NCI-H1417 treated with DMSO at 0.1 percent for 48 hours (cell line): ENCODE measurements at places on chromosomes 16 and 17.

GRCh38 chr17:39194985-39195524 is 2.4 kb downstream of the CACNB1 start:
- DNase-seq = no peak

- DNase-seq = no peak
Observed at GRCh38 chr17:63275971-63276745, 169.9 kb downstream of the CYB561 start.

DNA sequence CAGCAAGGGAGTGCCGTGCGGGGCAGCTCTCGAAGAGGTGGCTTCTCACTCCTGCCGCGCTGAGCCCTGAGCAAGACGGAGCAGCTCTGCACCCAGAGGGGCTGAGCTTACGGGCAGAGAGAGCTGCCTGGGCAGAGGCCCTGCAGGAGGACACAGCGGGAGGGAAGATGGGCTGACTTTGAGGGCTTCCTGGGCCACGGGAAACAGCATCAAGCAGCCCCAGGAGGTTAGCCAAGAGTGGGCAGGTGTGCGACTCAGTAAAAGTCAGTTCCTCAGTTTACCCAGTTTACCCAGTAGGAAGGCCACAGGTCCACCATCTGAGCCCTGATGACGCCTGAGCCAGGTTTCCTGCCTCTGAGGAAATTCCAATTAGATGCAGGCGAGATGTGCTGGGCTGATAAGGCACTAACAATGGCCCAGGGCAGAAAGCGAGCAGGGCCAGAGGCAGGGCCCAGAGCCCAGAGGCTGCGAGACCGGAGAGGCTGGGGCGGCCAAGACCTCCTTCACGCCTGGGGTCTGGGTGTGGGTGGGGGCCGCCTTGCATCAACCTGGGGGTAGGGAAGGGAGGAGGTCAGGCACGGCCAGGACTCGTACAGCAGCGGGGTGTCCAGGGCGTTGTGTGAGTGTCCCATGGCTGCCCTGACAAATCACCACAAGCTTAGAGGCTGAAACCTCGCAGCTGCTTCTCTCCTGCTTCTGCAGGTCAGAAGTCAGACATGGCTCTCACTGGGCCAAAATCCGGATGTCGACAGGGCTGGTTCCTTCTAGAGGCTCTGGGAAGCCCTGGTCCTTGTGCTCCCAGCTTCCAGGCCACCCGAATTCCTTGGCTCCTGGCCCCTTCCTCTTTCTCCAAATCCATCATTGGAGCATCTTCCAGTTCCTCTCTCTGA is 32.0 kb upstream of the CIBAR2 start:
- DNase-seq = no peak

- DNase-seq = no peak
Observed at GRCh38 chr17:81049372-81049911, 14.5 kb downstream of the BAIAP2 start.

- no peak for DNase-seq
Observed at GRCh38 chr17:2386400-2387085, 14.3 kb downstream of the MNT start.

DNA sequence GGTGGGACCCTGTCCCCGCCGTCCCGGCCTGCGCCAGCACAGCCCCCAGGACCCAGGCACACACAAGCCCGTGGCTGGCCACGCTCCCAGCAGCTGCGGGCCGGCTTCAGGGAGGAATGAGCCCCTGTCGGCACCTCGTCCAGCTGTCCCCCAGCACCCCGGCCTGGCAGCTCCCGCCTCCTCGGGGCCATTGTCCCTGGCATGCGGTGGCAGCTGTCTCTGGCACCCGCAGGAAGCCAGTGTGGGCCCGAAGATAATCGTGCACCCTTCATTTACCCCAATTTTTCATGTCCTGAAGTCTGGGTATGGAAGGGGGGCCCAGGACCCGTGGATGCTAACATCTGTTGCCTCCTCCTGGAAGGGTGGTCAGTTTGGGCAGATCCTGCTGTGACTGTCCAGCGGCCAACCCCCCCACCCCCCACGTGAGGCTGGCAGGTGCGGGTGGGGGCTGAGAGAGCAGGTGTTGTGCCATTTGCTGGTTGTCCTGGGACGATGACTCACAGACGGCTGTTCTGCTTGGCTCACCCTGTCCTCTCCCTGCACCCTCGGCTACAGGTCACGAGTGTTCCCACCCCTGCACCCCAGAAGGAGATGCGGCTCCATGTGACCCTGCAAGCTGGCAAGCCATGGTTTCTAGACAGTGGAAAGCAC is 4.0 kb upstream of the LMF1 start:
- DNase-seq = no peak

DNA sequence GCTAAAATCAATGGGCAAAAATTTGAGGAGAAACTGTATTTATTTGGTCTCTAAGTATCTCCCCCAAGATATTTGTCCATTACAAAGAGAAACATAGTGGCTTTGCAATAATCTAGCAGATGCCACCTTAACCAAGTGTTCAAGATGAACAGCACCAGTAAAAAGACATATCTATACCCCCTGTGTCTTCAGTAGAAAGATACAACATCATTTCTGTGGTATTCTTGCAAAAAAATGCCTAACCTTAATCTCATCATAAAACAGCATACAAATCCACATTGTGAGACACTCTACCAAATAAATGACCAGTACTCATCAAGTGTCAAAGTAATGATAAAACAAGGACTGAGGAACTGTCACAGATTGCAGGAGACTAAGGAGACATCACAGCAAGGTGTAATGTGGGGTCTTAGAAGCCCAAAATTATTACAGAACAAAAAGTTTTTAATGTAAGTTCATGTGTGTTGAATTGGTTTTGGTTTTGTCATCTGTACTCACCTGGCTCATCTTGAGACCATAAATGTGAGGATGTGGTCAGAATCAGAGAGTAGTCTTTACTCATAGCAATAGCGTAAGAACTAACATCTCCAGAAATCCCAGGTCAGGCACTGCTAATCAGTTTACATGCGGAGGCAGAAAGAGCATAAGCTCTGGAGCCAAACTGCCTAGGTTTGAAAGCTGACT is 77.2 kb downstream of the AATF start:
- no peak for DNase-seq

DNA sequence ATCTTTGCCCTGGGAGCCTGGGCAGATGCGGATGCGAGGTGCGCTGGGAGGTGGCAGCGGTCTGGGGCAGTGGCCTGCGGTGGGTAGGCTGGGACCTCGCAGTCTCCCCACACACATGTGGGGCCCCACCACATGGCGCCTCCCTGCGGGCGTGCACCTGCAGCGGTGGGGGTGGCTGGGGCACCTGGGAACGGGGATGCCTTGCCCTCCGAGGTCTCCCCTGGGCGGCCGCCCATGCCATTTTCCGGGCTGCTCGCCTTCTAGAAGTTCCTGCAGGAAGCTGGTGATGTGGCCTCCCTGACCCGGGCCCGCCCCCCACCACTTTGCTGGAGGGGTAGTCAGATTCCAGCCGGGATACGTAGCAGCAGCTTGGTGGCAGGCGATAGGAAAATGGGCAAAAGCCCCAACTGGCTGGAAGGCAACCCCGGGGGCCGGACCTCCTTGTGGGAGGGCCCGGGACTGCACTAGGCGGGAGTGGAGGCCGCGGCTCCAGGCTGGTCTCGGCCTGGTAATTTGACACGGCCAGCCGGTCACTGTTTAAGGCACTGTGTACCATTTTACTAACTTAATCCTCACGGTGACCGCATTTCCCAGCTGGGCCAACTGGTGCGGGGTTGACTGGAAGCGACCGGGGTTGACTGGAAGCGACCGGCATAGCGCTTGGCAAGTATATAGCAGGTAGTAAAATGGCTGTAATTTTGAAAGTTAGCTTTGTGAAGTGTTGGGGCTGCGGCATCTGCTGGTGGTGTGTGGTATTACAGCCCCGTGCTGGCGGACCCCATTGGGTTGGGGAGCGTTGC is 38.5 kb downstream of the IGF2BP1 start:
- no peak for DNase-seq

- DNase-seq = no peak
Observed at GRCh38 chr16:85706449-85707034, 17.8 kb upstream of the GINS2 start.

GRCh38 chr17:72683506-72684404 is 408.7 kb downstream of the SLC39A11 start:
- DNase-seq = no peak

DNA sequence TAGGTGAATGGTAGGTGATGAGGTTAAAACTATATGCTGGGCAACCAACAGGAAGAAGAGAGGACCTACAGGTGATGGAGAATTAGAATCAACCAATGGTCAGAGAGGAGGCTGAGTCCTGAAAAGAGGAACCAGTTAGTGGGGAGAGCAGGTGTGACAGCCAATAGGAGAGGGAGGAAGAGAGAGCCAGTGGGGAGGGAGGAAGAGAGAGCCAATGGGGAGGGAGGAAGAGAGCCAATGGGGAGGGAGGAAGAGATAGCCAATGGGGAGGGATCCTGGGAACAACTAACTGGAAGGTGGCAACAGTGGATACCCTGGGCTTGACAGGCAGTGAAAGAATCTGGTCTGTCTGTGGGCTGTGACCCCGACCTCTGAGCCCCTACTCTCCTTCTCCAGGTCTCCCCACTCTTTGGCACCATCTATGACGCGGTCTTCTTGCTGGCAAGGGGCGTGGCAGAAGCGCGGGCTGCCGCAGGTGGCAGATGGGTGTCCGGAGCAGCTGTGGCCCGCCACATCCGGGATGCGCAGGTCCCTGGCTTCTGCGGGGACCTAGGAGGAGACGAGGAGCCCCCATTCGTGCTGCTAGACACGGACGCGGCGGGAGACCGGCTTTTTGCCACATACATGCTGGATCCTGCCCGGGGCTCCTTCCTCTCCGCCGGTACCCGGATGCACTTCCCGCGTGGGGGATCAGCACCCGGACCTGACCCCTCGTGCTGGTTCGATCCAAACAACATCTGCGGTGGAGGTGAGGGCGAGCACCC is 3.7 kb downstream of the GUCY2D start:
- DNase-seq = no peak

GRCh38 chr16:73915140-73915539 is 381.5 kb upstream of the PSMD7 start:
- no peak for DNase-seq

GRCh38 chr17:55278173-55278961 is 13.6 kb downstream of the HLF start:
- no peak for DNase-seq

- no peak for DNase-seq
Observed at GRCh38 chr16:79124016-79124756, 476.4 kb downstream of the MAF start.

DNA sequence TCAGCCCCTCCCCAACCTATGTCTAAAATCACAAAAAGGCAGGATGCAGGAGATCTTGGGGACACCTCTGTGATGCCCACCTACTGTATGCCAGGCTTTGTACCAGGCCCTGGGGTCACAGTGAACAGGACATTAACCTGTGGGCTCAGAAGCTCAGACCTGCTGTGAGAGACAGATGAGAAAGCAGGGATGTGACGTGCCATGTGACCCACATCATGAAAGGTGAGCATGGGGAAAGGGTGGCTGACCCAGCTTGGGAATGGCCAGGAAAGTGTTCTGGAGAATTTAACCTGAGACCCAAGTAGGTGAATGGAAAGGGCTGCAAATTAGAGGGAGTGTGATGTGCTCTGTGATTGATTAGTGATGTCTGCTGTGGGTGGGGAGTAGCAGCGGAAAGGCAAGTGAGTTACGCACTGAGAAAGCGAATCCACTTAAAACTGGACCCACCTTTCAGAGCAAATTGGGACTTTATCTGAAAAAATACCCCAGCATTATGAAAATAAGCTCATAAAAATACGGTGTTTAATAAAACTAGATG is 132.2 kb downstream of the IRF8 start:
- DNase-seq = no peak

- no peak for DNase-seq
Observed at GRCh38 chr17:51006601-51007000, 114.1 kb downstream of the SPAG9 start.

- DNase-seq = no peak
Observed at GRCh38 chr16:3492356-3492755, 2.9 kb downstream of the C16orf90 start.

DNA sequence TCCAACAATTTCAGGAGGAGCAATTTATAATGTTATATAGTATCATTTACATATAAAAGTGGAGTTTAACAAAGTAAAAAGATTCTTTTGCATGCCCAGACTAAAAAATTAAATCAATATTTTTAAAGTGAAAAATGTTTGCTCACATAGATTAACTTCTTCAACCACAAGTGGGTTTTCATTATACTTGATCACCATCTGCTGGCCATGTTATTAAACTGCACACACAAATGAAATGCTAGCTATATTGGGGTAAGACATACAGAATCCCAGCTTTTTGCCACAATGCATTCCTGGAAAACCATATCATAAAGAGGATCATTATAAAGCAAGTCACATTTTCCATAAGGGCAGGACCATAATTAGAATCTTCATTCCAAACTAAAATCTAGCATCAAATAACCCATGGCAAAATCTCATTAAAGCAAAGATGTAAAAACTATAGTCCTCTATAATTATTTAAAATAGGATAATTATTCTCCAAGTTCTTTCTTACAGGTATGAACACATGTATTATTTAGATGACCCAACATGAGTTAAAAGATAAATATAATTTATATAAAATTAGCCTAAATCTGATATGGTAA is 26.3 kb downstream of the CEP112 start:
- peak; percentile 33 for DNase-seq

- no peak for DNase-seq
Observed at GRCh38 chr17:77398274-77398673, 257.5 kb downstream of the SEC14L1 start.

DNA sequence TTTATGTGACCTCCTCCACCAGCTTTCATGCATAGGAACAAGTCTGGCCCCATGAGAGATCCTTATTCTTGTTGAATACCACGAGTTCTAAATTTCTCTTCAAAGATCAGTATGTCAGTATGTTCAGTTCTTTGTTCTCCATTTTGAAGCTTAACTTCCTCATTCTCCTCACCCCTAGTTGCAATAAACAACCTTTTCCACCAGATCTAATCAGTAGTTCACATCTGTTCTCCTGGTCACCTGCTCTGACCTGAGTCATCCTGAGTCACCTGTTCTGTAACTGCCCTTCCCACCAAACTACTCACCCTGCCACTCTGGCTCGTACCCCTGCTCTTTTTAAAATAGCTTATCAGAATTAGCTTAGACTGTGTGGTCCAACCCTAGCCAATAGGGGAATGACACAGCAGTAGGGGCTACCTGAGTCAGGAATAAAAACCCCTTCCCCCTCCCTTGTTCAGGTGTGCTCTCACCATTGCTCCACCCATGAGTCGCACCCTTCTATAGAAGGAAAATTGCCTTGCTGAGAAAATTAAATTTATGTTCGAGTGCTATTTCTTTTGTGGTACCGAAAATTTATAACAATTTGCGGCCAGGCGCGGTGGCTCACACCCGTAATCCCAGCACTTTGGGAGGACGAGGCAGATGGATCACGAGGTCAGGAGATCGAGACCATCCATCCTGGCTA is 94.6 kb downstream of the EMP2 start:
- DNase-seq = no peak

DNA sequence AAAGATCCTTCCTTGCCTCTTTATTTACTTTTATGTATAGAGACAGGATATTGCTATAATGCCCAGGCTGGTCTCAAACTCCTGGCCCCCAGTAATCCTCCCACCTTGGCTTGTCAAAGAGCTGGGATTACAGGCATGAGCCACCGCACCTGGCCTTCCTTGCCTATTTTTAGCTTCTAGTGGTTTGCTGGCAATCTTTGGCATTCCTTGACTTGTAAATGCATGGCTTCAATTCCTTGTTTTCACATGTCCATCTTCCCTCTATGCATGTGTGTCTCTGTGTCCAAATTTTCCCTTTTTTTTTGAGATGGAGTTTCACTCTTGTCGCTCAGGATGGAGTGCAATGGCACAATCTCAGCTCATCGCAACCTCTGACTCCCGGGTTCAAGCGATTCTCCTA is 22.5 kb downstream of the HEXIM2 start:
- DNase-seq = no peak

- DNase-seq = no peak
Observed at GRCh38 chr16:69223882-69224281, 36.9 kb downstream of the SNTB2 start.
